Thymus (tissue), 14 donors: ENCODE measurements at places on chromosomes 6 and 20.

DNA sequence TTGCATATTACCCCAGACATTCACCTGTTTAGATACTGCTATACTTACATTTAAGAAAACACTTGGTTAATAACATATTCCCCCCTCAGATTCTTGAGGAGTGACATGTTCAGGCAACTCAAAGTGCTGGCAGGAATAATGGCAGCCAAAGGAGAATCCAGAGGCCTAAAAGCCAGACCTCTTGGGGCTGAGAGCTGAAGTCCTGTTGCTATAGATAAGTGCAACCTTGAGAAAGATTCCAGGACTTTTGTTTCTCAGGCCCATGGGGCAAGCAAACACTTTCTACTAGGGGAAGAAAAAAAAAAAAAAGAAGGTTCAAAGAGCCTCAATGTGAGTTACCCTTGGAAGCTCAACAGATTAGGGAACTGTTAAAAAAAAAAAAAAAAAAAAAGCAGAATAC lies 132.8 kb upstream of the BEND3 start:
- DNase-seq, result no peak

DNA sequence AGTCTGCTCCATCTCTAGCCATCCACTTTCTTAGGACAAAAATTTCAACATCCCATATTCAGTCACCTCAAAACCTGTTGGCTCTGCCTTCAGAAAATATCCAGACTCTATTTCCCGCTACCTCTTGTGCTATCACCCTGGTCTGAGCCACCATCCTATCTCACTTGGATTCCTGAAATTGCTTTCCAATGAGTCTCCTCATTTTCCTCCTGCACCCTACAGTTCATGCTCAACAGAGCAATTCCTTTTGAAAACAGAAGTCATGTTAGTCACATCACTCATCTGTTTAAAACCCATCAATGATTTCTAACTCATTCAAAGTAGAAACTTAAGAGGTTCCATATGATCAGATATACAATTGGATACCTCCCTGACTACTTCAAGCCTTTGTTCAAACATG lies 229.9 kb downstream of the ADGRG6 start:
- no peak for DNase-seq

- no peak for DNase-seq
These were observed 521.4 kb upstream of the JAG1 start for GRCh38 chr20:11195169-11195568.

GRCh38 chr6:149859938-149860337 lies 4.2 kb downstream of the LRP11 start:
- DNase-seq, result no peak

DNA sequence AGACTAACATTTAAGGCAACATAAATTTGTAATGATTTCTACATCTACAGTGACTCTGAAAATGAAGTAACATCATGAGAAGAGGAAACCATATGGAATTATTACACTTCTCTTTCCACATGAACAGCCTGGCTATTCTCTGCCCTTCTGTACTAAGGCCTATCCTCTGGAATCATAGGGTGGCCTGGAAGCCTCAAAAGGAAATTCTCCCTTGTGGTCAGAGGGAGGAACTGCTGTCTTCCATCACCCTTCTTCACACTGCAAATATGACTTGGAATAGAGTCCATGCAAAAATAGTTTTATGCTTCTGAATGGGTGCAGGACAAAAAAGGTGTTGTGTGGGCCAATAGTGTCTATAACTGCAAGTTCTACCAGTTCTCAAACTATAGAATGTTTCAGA lies 44.6 kb upstream of the SH3BGRL2 start:
- no peak for DNase-seq
